Cerebellar nuclear complex (tissue), 1 donor: ENCODE measurements at places on chromosomes 16 and 17.

DNA sequence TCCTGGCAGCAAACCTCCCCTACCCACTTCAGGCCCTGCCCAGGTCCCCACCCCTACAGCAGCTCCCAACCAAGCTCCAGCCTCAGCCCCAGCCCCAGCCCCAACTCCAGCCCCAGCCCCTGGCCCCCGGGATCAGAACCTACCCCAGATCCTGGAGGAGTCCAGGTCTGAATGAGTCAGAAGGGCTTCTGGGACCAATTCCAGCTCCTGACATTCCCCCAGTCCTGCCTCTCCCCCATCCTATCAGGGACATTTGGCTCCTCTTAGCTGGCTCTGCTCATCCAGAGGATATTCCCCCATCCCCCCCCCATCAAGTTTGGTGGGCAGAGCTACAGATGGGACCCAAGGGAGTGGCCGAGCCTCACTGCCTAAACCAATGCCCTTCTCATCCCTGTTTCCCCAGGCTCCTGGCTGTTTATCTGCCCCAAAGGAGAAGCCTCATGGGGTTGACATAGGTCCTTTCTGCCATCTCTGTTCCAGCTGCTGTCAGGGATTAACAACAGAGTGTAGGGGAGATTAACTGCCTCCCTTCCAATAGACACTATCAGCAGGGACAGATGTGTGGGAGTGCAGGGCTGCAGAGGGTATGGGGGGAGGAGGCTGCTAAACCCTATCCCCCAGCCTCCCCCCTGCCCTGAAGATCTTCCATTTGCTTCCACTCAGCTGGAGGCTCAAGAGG is 16.5 kb downstream of the CNTNAP1 start:
- DNase-seq, result no peak

DNA sequence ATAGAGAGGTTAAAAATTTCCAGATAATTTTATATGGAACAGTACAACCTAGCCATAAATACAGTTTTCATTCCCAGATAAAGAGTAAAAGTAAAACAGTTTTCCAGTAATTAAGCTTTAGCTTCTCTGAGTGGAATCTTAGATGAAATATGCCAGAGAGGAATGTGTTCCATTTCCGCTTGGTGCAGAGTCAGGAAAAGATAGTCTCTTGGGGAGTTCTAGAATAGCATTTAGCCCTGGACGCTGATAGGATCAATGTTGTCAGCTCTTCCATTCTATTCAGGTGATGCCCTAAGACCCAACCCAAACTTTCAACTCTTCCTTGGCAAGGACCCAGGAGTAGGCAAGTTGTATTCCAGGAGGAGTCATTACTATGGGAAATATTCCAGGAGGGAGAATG is 30.9 kb upstream of the ABCA3 start:
- no peak for DNase-seq

GRCh38 chr17:54898576-54898975 is 2.1 kb upstream of the TOM1L1 start:
- no peak for DNase-seq

GRCh38 chr16:85903559-85903958 is 4.6 kb downstream of the IRF8 start:
- DNase-seq, result no peak

GRCh38 chr17:80476877-80477646 is 655 bp upstream of the NPTX1 start:
- DNase-seq, result no peak

- DNase-seq, result no peak
These were observed 137.4 kb downstream of the NPIPB5 start for GRCh38 chr16:22648141-22648540.

GRCh38 chr16:48838349-48838748 is 228.4 kb upstream of the N4BP1 start:
- DNase-seq, result no peak

DNA sequence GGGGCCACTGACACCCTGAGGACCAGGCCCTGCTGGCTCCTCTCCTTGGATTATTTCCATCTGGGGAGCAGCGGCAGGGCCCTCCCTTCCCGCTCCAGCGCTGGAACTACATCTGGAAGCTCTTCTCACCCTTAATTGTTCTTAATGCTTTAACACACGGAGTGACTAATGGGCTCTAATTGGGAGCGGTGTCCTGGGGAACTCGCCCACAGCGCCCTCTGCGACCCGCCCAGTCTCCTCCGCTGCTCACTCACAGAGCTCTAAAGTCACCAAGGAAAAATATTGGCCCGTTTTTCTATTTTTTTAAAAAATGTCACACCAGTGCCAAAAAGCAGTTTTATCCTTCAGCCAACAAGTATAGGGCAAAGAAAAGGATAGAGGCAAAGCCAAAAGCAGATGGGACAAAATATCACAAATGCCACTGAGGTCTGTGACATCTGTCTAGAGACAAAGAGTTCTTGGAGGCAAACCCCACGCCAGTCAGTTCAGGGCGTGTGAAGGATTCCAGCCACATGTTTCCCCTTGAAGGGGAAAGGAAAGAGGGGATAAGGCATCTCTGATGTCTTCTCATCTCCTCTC is 134.7 kb downstream of the RBFOX3 start:
- DNase-seq, result no peak

DNA sequence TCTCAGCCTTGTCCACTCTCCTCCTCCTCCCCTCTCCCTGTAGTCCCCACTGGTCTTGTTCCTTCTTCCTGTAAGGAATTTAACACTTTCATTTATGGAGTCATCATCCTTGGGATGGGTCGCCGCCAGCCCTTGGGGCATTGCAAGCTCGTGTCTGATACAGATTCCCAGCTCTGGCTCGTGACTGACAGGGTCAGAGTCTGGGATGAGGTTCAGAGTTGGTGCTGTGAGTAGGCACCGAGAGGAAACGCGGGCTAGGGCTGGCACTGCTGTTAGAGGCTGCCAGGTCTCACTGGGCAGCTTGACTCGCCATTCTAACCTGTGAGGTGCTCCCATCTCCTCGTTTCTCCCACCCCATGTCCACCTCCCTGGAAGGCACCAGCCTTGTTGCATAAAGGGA is 407.0 kb downstream of the SOX9 start:
- DNase-seq, result no peak

- DNase-seq, result no peak
These were observed 6.5 kb upstream of the CTCF start for GRCh38 chr16:67555795-67556212.

DNA sequence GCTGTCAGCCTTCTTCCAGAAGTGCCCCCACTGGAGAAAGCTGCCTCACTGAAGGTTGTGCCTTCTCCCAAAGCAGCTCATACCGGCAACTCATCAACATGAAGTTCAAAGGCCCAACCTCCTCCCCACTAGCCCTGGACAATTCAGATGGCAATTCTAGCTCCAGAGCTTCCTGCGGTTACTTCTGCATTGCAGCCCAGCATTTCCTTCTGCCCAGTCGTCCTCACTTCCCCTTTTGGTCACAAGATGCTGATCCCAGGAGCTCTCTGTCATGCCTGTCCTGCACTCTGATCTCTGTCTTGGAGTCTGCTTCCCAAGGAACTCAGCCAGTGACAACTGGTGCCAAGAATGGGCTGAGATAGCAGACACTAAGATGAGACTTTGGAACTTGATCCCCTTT is 178.2 kb upstream of the SOX9 start:
- DNase-seq, result no peak

DNA sequence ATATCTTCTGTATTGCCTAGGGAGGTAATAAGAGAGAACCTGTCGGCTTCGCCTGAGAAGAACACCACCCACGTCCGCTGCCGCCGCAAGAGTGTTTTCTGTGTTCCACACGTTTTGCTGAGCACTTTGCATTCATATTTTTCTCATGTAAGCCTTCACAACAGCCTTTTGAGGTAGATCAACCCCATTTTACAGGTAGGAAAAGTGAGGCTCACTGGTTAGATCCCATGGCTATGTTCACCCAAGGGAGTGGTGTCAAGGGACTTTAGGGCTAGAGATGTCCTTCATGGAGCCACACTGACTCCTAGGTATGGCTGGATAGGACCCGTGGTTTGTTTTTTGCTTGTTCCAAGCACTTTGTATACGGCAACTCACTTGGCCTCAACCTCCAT is 87.0 kb upstream of the LGALS9 start:
- DNase-seq, result no peak

GRCh38 chr16:85653290-85653891 is 35.4 kb downstream of the GINS2 start:
- no peak for DNase-seq

- no peak for DNase-seq
These were observed 30.4 kb downstream of the ERN1 start for GRCh38 chr17:64099543-64099942.

GRCh38 chr17:67422897-67423296 is 45.8 kb downstream of the PITPNC1 start:
- no peak for DNase-seq

GRCh38 chr17:19533718-19534561 is at the start of gene SLC47A1:
TSS of gene SLC47A1 (plus strand) at chr17:19533854. CDS start at chr17:19533940, 86 bp downstream.
- no peak for DNase-seq

DNA sequence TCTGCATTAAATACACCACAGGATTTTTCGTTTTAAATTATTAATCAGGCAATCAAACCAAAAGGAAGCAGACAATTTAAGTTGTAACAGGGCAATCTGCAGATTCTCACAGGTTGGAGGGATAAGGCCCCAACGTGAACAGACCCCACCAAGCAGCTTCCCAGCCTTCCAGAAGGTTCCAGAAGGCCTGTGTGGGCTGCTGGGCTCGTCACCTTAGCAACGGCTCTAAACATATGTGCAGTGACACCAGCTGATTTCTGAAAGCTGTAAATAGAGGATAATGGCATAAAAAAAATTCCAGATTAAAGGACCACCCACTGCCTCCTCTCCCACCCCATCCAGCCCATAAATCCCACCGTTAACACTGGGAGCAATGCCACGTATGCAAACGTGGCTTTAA is 123.8 kb downstream of the ZNF778 start:
- DNase-seq, result no peak

DNA sequence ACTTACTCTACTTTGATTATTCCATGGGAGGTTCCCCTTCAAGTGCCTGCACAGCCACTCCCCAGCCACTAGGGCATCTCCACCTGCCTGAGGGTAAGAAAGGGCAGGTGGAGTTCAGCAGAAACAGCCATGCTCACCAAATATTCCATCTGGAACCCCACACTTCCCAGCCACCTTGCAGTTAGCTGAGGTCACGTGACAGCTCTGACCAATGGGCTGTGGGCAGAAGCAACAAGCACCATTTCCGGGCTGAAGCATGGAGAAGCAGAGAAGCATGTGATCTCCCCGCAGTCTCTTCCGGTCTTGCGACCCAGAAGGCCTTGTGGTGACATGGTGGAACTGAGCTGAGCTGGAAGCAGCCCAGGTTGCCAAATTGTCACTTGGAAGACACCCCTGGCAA is 108.6 kb downstream of the CCT6B start:
- no peak for DNase-seq

DNA sequence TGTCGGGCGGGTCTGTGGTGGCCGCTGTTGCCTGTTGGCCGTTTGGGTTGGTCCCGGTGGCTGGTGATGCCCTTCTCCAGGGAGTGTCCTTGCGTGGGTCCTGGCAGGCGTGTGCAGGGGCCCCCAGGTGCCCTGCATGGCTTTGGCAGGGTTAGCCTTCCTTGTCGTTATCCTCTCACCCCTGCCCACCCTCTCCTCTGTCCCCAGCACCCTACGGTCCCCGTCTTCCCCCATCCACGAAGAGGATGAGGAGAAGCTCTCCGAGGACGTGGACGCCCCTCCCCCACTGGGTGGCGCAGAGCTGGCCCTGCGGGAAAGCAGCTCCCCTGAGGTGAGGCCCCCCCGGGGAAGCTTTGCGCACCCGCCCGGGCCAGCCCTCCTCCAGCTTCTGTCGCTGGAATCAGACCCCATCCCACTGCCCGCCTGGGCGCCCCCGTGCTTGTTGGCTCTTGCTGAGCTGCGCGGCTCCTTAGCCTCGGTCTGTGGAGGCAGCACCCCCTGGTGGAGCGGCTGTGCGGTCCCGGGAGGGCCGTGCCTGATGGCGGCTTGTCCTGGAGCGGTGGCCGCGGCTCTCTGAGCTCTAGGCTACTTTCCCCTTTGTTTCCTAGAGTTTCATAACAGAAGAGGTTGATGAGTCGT is 10.6 kb upstream of the NUDT16L1 start:
- no peak for DNase-seq

DNA sequence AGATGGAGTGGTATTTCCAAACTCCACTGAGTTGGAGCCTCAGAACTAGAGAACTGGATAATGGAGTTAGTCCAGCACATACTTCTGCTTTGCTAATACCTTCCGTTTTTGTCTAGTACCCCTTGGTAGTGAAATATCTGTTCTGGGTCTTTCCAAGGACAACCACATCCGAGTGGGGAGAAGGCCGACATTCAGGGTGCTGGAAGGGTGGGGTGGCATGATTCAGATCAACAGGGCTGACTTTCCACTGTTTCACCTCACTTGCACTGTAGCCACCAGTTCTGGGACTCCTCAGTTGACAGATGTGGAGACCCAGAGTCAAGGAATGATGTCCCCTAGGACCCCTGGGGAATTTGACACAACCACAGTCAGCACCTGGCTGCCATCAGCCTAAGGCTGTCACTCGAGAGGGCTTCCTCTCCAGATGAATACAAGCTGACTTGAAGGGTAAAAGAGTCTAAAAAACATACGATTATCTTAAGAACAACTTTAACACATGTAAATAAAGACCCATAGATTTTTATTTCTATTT is 84.8 kb upstream of the HNF1B start:
- no peak for DNase-seq

DNA sequence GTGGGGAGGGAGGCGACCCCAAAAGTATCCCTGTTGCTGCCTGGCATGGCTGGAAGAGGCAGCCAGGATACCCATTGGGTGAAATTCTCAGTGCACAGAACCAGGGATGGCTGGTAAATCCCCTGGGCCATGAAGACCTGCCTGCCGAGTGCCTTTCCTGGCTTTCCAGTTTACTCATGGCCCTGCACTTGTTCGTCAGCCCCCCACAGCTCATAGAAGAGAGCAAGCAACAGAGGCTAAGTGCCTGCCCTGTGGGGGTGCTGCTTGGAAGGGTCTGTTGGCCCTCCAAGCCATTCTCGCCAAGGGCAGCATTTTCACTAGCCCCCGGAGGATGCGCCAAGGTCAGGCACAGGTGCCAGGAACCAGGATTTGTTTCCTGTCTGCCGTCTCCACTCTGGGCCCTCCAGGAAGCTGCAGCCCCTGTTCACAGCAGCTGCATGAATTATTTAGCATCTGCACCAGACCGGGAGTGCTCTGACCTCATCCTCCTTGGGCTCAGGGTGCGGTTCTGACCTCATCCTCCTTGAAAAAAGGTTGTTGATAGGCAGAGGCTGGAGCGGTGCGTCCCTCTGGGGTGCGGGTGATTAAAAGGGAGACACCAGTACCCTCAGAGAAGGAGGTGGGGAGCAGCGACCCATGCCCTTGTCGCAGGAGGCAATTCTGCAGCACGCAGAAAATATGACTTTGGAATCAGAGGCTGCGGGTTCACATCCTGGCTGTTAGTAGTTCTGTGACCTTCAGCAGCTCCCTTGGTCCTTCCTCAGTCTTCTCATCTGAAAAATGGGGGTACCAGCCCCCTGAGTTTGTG is 14.2 kb upstream of the CD300A start:
- DNase-seq, result no peak

DNA sequence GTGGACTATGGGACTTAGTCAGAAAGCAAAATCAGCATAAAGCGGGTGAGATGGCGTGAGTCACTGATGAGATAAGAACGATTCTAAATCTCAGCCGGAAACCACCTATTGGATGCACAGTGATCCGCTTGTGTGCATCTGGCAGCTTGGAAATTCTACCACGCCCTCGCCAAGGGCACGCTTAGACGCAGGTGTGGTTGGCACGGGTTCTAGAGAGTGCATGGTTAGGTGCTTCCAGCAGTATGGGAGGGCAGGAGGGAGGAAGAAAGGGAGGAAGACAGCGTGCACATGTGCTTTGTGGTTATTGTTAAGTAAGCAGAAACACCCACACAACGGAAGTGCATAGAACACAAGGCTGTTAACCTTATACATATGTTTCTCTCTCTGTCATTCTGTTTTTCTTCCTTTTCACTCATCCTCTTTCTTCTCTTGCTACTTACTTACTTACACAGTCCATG is 374.0 kb upstream of the ASIC2 start:
- DNase-seq, result no peak
